Smooth muscle cell of the umbilical artery (primary cell): ENCODE measurements at places on chromosomes 7 and 10. TPM values are rescaled to one million over a fixed set of nuclear protein-coding genes. Genes with fewer than 3 reads are reported as not detected.

The BEND7 gene
- 4.8 and 5.9 TPM in 2 replicates for total RNA-seq

The HSPA12A gene
- total RNA-seq: 10.7 and 20.9 TPM in 2 replicates

The CCDC6 gene
- total RNA-seq: 29.4 and 48.5 TPM in 2 replicates

The AZGP1 gene
- 0.32 TPM in 1 of 2 replicates, not detected in the other for total RNA-seq

The ACSL5 gene
- 0.30 and 0.46 TPM in 2 replicates for total RNA-seq

The FAM131B gene
- 3.6 and 4.0 TPM in 2 replicates for total RNA-seq

The SLC25A40 gene
- 3.6 and 7.3 TPM in 2 replicates for total RNA-seq

The SNCG gene
- 1.8 and 3.3 TPM in 2 replicates for total RNA-seq

The TCERG1L gene
- not detected in 2 replicates for total RNA-seq

The DLX5 gene
- 0.30 TPM in 1 of 2 replicates, not detected in the other for total RNA-seq

The FBXO24 gene
- total RNA-seq: 0.30 and 0.32 TPM in 2 replicates

The ACBD7 gene
- total RNA-seq: 0.28 and 0.30 TPM in 2 replicates
